ENCODE measurements at places on chromosomes 4 and X.

DNA sequence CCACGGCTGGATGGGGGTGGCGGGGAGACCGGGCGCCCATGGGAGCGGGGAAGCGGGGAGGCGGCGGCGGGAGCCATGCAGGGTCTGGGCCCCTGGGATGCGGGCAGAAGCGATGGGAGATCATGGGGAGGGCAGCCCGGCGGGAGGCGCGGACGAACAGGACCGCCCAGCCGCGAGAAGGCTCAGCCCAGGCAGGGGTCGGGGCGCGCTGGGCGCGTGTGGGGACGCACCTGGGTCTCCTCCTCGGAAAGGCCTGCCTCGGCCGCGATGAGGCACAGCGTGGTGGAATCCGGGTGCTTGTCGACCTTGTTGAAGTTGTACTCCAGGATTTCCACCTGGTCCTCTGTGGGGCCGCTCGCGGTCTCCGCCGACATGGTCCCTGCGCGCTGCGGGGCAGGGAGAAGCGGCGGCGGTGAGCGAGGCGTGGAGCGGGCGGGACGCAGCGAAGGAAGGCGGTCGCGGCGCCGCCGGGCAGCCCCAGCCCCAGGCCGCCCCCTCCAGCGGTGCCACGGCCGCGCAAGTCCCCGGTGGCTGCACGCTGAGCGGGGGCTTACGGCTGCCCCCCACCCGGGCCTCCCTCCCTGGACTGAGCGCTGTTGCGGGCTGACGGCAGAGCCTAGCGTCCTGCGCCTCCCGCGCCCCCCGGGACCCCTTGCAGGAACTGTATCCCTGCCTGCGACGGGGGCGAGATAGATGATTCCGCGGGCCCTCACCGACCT, 25.3 kb downstream of the HOPX start:
- no peak for DNase-seq

DNA sequence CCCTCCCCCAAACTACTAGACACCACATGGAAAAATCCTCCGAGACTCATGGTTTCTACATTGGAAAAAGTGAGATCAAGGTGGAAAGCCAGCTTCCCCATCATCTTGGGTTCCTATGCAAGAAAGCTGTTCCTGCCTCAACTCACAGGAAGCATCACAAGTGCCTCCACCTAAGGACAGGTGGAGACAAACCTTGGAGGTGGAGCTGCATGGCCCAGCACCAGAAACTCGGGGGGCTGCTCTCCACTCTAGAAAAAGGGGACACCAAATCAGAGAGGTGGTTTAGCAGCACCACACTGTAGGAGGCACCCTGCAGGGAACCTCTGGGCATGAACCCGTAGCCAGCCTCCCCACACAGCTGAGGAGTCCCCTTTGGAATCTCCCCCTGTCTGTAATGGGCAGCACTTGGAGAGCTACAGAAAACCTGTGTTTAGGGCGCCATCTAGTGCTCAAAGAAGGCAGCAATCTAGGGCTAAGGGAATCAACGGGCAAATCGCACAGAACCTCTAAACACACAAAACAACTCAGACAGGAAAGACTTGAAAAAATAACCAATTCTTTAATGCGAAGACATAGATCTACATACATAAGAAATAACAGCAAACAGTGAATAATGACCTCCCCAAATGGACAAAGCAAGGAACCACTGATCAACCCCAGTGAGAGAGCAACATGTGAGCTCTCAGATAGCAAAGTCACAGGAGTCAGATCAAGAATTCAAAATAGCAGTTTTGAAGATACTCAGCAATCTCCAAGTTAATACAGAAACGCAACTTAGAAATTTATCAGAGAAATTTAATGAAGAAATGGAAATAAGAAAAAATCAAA, 37.0 kb upstream of the ZBTB33 start:
- peak; percentile 1 for DNase-seq

DNA sequence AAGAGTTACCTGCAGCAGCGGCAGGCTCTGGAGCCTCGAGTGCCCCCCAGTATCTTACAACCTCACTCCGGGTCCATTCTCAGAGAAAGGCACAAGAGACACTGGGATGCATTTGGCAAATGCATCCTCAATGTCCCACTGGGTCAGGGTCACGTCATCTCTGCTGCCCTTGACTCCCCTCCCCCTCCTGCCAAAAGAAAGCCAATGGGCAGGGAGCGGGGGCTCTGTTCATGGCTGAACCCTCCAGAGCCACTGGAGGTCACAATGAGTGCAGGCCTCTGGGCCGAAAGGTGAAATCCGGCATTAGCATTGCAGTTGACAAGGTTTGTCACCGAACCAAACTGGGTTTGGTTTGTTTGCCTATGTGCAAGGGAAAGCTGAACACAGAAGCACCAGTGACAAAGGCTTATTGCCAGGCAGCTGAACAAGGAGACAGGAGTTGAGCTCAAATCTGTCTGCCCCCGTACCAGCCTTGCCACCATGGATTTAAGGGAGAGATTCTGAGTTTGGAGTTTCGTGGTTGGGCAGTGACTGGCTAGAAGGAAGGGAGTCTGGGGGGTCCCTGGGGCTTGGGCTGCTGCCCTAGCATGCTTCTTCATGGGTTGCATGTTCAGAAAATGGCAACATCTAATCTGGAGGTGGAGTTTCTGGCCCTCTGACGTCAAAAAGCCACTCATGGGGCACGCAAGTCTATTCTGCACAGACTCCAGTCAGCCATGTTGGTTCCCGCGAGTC, 64.3 kb downstream of the HTRA3 start:
- no peak for DNase-seq

- DNase-seq = no peak
These were observed 502.7 kb downstream of the PACRGL start for GRCh38 chr4:21202959-21203358.

GRCh38 chr4:183611210-183611830, 47.7 kb downstream of the RWDD4 start:
- DNase-seq = no peak

DNA sequence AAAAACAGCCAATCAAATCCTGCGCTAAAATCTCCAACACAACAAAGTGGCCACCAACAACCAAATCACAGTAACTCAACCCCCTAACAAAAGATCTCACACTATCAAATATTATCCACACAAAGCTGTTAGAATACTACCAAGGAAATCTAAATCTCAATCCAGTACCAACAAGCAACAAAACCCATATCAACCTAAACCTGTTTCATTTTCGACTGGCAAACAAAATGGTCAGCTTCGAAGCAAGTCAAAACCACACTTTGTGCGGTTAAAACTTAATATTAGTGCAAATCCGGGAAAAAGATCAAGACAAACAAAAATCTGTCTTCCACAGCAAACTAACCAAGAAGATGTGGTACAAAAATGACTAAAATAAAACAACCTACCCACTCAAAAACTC, 28.7 kb upstream of the MUC7 start:
- no peak for DNase-seq

DNA sequence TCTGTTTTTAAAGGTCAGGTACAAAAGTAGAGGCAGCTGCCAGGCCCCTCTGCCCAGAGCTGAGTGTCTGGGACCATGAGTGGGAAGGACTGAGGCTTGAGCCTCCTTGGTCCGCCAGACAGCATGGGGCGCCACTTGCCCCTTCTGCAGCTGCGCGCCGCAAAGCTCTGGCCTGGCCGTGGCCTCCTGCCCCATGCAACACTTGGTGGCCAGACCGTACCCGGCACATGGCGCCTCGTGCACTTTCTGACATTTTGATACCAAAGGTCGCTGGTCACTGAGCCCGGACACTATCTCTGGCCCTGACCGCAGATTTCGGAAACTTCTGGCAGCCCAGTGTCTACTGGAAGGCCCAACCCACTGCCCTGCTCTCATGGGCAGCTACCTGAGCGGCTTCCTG, 18.6 kb downstream of the CLTRN start:
- DNase-seq = no peak

- DNase-seq = no peak
These were observed 40.8 kb downstream of the DLG3 start for GRCh38 chrX:70485466-70485865.

GRCh38 chrX:14027511-14028019, 2.1 kb downstream of the GEMIN8 start:
- no peak for DNase-seq

DNA sequence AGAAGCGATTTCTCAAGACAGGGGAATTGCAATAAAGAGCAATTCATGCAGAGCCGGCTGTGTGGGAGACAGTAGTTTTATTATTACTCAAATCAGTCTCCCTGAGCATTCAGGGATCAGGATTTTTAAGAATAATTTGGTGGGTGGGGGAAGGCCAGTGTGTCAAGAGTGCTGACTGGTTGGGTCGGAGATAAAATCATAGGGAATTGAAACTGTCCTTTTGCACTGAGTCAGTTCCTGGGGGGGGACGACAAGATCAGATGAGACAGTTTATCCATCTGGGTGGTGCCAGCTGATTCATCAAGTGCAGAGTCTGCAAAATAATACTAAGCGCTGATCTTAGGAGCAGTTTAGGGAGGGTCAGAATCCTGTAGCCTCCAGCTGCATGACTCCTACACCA, 502.4 kb downstream of the NLGN4X start:
- DNase-seq = no peak

GRCh38 chrX:103155201-103155600, 59.7 kb upstream of the BEX4 start:
- DNase-seq = no peak

DNA sequence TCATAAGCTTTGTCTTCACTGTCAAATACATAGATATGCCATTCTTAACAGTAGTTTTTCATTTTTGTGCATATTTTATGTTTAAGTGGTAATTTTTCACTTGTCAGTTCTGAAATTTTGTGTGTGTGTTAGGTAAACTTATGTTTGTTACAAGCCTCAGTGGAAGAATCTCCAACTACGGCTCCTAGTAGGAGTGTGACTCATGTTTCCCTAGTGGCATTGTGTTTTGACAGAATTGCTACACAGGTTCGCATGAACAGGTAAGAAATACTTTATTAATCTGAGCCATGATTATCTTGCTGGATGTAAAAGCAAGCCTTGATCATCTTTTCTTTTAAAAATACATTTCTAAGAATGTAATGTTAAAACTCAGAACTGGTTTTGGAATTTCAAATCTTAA, 94.4 kb downstream of the BLTP1 start:
- DNase-seq = no peak

- DNase-seq = no peak
These were observed 106.9 kb downstream of the PPARGC1A start for GRCh38 chr4:23782778-23783437.

GRCh38 chr4:186932196-186932595, 208.5 kb upstream of the FAT1 start:
- DNase-seq = no peak

DNA sequence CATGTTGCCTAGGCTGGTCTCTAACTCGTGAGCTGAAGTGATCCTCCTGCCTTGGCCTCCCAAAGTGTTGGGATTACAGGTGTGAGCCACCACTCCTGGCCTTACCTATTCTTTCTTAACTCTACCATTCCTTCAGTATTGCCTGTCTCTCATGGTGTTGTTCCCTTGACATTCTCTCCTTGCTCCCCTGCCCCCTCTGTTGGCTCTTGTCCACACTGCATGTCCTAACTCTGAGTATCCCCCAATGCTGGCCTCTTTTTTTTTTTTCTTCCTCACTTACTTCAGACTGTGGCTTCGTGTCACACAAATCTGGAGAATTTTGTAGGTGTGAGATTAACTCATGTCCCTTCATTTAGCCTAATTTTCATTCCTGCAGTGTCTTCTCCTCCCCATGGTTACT, 22.9 kb upstream of the FRMPD4 start:
- no peak for DNase-seq

- DNase-seq = no peak
These were observed 62.9 kb upstream of the SLC7A11 start for GRCh38 chr4:138305050-138305449.

DNA sequence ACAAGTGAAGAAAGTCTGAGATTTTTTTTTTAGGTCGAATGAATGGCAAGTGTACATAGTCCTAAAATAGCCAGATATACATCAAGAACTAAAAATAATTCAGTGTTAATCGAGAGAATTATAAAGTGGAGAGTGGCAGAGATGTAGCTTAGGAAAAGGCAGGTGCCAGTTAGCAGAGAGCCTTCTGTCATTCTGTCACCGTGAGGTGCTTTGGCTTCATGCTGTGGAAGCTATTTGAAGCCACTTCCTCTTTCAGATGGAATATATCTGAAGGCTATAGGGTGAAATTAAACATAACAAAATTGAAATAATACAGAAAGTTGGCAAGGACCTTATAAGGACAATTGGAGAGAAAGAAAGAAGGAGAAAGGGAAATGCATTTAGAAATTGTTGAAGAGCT, 756.3 kb downstream of the CCSER1 start:
- DNase-seq = no peak

DNA sequence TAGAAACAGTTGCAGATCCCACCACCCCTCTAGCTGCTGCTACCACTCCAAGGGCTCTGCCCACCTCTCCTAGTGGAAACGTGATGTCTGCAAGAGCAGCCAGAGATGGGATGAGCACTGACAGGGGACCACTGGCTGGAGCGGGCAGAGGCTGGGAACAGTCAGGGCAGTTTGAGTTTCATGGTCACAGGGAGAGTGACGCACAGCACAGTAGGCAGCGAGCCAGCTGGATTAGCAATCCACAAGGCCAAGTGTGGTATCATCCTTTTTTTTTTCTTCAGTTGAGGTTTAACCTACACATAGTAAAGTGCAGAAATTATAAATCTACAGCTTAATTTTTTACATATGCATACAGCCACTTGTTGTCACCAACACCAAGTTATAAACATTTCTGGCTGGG, 6.4 kb upstream of the SCML2 start:
- DNase-seq = no peak

DNA sequence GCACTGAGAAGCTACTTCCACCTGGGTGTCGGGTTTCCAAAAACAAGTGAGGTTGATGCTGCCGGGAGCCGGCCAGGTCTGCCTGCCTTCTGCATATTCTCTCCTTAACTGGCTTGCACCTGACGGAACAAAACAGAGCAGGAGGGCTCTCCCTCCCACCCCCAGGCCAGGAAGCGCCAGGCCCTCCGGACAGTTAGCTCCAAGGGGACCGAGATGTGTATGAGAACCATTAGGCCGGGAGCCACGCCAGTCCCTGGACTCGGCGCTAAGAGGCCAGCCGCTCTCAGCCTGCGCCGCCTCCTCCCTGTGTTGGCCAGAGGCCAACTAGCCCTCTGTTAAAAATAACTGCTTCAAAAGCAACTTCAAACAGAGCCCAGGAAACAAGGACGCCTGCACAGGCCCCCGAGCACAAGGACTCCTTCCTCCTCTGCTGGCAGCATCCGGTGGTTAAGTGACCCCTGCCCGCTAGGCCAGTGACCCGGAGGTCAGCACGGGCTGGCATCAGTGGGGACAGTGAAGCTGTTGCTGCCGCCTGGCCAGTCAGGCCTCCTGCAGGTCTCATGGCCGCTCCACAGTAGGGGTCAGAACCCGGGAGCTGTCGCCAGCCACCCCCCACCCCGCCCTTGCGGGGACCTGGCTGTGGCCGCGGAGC, 107.9 kb downstream of the ABLIM2 start:
- no peak for DNase-seq

- no peak for DNase-seq
These were observed 105.0 kb upstream of the NR0B1 start for GRCh38 chrX:30414144-30414543.

- no peak for DNase-seq
These were observed 176.2 kb downstream of the FSTL5 start for GRCh38 chr4:161987611-161988010.
